ENCODE measurements at places on chromosomes 4 and X.
A peak's percentile ranks its signal among the peaks of the same experiment; 100 is the strongest.

DNA sequence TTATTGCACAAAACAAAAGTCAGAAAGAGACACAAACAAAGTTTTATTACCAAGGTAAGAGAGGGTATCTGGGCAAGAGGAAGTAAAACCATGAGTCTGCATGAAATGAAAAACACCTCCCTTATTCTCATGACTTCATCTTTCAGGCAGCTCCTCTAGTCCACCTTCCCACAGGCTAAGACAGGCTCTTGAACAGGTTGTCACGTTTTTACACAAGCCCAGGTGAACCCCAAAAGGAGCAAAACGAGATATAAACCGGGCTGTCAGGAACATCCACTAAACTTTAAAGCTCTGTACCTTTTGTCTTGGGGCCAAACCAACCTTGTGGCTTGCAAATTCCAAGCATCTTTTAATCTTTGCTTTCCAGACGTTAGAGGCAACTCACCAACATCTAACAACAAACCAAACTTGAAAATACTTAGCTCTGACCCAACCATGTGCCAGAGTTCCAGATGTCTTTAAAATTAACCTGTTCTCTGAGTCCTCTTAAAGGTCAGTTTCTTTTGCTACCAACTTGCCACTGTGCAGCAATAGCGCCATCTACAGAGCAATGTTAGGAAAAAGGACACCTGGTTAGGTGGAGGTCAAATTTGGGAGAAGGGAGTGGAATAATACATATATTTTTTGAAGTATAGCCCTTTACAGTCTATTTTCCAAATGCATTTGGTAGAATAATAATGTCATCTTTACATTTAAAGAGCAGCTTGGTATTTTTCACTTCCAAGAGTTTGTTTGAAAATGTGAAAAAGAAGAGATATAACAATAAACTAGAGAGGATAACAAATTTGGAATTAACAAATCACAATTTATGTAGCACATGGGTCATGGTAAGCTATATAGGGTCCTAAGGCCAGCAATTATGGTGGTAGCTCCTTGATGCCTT, 73.1 kb downstream of the QRFPR start:
- peak; percentile 40 for DNase-seq

DNA sequence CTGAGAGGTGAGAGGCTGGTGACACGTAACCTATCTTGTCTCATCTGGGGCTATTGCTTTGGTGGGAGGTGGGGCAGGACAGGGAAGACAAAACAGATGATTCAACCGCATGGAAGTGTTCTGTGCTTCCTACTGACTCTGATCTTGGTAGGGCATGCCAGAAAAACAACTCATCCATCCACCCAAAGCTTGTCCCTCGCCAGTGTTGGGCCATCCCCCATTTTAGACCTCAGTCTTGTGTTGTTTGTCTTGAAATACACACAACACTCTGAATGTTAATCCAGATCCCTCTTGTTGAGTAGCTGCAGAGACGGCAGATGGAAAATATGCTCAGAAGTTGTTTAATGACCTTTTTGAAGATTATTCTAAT, 377 bp downstream of the CHRNA9 start:
- no peak for DNase-seq

DNA sequence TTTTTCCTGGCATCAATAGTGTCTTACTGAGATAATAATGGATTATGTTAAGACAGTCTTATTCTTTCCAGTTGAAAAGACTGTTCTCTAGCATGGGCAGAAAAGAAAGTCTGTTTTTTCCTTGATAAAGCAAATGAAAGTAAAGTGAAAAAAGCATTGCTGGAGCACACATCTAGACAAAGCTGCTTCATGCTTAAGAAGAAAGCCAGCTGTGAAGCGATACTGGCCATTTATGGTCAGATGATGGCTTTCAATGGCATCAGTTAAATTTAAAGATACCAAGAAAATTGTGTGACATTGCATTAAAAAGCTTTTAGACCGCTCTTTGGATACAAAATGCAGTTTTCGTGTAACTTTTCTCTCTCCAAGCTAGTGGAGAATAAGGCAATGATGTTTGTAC, 242.1 kb upstream of the TRAM1L1 start:
- no peak for DNase-seq

GRCh38 chr4:140611854-140612253, 43.1 kb upstream of the UCP1 start:
- no peak for DNase-seq

DNA sequence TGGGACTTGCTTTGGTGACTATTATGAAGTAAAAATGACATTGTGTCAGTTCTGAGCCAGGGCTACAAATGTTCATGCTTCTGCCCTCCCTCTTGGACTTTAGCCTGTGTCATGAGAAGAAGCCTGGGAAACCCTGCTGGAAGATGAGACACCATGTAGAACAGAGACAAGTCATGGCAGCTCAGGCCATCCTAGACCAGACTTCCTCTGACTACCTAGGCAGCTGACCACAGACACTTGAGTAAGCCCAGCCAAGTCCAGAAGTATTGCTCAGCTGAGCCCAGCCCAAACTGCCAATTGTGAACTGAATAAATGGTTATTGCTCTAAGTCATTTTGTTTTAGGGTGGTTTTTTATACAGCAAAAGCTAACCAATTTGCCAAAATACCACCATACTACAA, 467.6 kb upstream of the CNKSR2 start:
- no peak for DNase-seq

- no peak for DNase-seq
Measured at GRCh38 chr4:52728691-52729240, 22.5 kb downstream of the ERVMER34-1 start.

GRCh38 chrX:6363188-6363587, 134.5 kb upstream of the NLGN4X start:
- DNase-seq = no peak

DNA sequence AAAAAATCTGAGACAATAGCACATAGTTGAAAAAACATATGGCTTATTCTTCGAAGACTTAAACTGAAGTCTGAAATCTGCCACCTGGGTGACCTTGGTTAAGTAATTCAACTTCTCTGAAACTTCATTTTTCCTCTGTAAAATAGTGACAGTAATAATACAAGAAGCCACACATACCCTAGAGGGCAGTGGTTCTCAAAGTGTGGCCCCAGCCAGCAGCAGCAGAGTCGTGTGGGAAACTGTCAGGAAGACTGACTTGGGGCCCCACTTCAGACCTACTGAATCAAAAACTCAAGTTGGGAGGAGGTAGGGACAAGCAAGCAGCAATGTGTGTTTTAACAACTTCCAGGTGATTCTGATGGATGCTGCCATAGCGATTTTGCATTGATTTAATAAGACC, 249.9 kb downstream of the HNRNPD start:
- no peak for DNase-seq

DNA sequence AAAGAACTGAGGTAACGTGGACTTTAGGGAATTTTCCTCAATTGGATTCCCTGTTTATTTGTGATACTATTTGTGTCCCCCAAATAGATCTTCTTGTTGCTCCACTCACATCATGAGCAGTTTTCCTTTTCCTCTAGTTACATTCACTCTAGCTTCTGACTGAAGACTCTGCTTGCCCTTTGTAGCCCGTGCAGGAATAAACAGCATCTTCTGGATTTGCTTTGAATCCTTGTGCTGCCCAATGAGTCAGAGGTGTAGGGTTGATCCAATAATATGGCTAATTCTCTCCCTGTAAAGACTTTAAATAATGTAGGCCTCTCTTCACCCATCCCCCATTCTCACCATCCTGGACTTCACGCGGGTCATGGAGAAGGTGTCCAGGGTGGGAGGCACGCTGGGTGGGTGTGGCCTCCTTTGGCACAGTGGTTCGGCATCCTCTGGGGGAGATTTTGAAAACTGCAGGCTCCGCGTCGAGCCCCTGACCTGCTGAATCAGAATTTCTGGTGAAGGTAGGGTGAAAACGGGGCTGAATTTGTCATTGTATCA, 9.0 kb downstream of the HAND2 start:
- DNase-seq = no peak

- DNase-seq = no peak
Measured at GRCh38 chrX:72130762-72131250, 909 bp downstream of the RTL5 start.

DNA sequence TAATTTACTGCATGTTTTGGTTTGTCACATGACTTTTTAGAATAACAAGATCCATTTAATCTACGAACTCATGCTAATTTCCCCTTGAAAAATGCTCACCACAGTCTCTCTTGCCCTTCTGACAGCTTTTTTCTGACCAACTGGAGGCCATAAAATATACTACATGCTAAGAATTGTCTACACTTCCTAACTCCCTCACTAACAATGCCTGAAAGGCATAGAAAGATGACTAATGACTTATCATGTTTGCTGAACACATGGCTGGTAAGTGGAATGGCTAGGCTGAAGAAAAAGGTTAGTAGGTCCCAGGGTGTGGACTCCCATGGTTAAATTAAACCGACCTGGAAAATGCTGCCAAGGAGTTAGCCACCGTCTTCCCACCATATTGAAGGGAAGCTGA, 309.9 kb downstream of the SPOCK3 start:
- DNase-seq = no peak

DNA sequence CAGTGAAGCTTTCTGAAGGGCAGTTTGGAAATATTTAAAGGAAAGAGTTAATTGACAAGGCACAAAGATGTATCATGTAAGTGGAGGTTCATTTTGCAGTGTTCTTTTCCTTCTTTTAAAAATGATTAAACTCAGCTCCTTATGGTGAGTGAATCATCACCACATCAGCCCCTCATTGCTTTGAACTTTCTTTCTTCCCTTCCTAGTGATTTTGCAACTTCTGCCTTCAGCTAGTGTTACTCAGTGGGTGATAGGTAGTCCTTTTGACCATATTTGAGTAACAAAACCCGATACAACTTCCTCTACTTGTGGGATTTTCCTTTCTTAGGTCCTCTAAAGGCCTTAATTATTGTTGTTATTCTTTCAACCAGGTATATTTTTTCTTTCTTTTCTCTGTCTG, 8.2 kb downstream of the ZCCHC4 start:
- no peak for DNase-seq

- no peak for DNase-seq
Measured at GRCh38 chr4:11436084-11436483, 7.4 kb upstream of the HS3ST1 start.

DNA sequence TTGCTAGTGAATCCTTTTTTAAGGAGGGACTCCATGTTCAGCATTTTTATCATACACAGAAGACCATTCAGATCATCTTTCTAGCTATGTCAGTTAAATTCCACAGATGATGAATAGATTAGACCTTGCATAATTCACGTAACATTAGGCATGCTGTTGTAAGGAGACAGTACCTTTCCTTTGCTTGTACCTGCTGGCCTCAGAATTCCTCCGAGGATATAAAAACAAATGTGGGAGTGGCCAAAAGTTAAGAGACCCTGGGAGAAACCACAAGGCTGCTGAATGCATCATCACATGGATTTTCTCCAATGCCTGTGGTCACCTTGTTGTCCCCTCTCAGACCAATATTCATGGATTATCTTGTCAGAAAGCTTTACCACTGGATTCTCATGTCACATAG, 201.4 kb downstream of the MAGEB17 start:
- no peak for DNase-seq

DNA sequence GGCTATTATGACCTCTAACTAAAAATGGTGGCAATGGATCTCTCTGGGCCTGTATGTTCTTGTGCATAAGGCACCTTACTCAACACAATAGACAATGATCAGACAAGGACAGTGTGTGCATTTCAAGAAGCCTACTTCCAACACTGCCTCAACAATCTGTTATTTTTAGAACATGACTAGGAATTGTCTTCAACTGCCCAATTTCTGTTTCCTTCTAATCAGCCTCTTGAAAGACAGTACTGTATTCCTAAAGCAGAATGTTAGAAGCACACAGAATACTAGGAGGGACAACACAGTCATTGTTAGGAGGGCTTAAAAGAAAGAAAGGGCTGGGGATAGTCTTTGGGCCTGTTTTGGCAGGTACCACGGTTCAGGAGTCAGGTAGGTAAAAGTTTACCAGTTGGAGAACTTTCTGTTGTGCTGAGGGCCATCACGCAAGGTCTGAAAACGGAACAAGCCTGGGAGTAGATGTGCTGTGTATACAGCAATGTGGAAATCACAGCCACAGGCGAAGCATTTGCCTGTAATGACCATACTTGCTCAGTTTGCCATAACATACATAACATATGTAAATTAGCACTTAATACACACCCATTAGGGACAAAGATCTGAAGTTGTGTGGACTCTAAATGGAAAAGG, 100.8 kb upstream of the ATXN3L start:
- no peak for DNase-seq

DNA sequence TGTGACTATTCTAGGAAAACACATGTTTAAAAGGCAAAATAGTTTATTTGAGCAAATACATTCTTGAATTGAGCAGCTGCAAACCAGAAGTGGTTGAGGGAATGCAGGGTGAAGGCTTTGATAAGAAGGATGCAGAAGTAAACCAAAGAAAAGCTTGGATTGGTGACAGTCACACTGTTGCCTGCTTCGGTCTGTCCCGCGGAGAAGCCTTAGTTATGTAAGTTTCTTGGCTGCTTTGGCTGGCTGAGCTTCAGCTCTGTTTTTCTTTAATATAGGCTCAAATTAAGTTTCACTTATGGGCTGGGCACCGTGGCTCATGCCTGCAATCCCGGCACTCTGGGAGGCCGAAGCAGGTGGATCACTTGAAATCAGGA, 67.6 kb downstream of the FAM53A start:
- DNase-seq = no peak

DNA sequence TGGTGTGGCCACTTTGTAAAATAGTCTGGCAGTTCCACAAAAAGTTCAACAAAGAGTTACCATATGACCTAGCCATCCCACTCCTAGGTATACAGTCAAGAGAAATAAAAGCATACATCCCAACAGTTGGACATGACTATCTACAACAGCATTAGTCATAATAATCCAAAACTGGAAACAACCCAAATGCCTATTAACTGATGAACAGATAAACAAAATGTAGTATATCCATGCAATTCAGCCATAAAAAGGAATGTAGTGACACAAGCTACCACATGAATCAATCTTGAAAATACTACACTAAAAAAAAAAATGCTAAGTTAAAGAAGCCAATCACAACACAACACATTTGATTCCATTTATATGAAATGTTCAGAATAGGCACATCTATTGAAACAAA, 16.1 kb downstream of the MED14 start:
- no peak for DNase-seq

All from activated CD4-positive, alpha-beta T cell treated with anti-CD3 and anti-CD28 coated beads, Interleukin-2, amount 50 U/mL, for 24 hours (primary cell).